ENCODE measurements at places on chromosomes 2 and 18. TPM values are rescaled to one million over a fixed set of nuclear protein-coding genes. Genes with fewer than 3 reads are reported as not detected.
A peak's percentile ranks its signal among the peaks of the same experiment; 100 is the strongest.

Gene PGAP1
- 3.1 TPM for total RNA-seq

DNA sequence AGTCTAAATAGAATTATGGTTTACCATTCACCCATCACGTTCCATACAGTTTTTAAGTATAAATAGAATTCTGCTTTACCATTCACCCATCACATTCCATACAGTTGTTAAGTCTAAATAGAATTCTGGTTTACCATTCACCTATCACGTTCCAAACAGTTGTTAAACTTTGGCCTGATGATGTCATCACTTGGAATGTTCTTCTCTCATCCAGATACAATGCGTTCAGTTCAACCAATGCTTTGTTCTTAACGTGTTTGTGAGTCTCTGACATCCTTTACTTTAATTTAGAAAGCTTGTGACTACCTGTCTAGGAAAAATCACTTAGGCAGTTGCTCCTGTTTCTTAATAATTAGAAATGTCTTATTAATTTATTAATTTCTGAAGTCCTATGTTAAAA lies 236.3 kb upstream of the RASGRP3 start:
- peak; percentile 45 for DNase-seq

DNA sequence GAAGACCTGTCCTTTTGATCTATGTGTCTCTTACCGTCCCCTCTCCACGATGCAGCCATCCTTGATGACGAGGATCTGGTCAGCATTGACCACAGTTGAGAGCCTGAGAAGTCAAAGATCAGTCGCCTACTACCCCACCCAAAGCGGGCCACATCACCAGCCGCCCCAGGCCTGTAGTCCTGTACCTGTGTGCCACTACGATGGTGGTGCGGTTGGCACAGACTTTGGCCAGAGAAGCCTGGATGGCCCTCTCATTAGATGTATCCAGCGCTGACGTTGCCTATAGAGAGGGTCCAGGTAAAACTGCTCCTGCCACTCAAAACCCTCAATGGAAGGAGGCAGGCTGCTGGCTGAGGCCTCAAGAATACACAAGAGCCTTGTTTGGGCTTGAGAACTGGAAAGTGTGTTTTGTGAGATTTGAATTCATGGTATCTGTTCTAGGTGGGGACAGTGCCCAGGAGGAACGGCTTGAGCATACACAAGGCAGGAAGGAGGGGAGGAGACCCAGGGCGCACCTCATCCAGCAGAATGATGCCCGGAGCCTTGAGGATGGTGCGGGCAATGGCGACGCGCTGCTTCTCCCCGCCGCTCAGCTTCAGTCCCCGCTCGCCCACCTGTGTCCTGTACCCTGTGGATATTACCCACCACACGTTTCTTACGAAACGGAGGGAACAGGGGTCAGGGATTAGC lies 3.8 kb downstream of the ZFAND2B start:
- no peak for DNase-seq

DNA sequence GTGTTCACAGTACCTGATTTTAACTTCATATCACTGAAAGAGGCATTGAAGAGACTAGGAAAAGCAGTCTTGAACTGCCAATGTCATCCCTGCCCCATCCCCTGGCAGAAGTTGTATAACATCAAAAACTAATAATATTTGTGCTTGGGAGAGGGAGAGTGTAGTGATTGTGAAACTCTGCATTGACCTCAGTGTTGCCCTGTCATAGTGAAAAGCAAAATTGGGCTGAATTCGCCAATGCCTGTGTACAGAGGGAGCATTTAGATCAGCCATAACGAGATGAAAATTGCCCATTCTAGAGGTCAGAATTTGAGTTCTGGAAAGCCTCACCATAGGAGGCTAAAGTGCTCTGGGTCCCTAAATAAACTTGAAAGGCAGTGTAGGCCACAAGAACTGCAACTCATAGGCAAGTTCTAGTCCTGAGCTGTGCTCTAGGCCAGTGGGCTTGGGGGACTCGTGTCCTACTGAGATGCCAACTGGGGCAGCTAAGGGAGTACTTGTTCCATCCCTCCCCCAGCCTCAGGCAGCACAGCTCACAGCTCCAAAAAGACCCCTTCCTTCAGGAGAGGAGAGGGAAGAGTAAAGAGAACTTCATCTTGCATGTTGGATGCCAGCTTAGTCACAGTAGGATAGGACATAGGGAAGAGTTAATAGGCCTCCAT lies 855.6 kb downstream of the TSN start:
- DNase-seq, result no peak

DNA sequence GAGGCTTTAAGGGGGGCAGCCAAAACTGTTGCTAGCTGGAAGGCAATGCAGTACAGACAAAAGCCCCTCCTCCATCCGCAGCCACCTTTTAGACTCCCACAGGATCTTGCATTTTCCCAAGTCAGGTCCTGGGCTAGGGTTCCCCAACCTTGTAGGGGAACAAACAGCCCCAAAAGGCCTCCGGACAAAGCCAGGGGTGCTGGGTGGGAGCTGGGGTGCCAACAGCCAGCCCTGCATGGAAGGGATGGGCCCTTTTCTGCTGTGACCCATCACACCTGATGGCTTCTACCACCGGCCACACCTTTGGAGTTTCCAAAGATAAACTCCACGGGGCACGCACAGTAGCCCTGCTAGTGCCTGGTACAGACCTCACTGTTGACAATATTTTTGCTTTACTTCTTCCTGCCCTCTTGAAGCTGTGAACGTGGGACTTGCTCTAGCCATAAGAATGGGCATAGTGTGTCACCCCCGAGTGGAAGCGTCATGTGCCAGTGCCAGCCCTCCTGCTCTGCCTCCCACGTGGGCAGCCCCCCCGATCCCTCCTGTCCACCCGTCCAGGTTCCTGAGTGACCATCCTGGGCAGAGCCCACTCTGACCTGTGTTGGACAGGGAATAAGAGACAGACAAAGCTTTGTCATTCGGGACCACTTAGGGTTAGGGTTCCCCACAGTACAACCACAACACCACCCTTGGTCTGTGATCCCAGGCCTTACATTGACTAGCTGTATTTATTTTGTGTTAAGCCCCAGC lies 18.8 kb downstream of the TUBB6 start:
- no peak for DNase-seq

DNA sequence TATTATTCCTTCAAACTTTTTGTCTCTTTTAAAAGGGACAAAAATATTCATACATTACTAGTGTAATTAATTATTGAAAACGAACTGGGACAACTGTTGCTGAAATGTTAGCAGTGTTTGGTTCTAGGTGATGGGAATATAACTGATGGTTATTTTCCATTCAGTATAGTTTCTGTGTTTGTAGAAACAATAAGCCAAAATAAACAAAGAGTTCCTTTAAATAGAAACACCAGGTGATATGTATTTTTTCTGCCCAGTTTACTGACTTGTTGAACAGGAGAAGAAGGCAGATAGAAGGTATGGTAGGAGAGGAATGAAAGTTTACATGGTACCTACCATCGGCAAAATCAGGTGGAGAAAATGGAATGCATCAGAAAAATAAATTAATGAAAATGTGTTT lies 74.2 kb downstream of the LYPD6B start:
- no peak for DNase-seq

DNA sequence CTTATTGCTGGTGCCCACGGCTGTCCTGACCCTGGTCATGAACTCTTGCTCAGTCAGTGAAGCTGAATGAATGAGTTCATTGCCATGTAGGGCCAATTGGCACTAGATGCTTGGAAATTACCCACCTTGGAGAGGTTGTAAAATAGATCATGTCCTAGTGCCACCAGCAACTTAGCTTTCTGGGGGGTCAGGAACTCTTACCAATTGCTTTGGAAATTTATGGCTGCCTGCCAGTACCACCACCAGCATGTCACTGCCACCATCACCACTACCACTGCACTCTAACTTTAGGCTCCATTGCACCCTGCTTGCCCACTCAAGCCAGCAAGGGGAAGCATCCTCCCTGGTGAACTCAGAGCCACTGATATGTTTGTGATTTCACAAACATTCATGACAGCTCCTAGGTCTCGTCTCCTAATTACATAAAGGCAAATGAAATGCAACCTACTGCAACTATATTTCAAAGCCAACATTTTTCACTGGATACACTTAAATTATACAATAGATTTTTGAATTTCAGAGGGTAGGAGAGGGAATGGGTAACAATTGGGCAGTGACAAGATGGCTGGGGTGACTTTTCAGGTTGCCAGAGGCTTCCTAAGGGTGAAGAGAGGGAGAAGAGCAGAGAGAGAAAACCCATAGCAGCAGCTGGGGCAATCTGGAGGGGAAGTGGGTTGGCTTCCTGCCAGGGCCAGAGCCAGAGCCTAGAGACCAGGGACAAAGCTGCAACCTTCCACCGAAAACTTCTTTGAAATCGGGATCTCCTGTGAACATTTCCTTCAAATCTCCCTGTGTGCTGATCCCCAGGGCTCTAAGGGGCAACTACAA lies 3.5 kb upstream of the EMILIN1 start:
- DNase-seq, result no peak

DNA sequence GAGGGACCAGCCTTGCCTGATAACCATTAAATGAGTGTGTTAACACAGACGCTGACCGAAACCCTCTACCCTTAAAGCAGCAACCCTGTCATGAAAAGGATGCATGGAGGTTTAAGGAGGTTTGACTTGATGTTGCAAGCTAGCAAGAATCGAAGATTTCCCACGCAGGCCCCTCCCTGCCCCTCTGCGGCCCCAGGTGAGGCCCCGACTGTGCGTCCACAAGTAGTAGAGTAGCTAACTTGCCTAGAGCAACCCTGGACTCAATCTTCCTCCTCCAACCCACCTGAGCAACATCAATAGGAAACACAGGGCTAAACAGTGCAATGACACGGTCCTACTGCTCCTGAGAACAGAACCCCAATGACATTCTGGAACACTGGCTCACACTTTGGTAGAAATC lies 150.1 kb downstream of the COL4A4 start:
- DNase-seq, result no peak

DNA sequence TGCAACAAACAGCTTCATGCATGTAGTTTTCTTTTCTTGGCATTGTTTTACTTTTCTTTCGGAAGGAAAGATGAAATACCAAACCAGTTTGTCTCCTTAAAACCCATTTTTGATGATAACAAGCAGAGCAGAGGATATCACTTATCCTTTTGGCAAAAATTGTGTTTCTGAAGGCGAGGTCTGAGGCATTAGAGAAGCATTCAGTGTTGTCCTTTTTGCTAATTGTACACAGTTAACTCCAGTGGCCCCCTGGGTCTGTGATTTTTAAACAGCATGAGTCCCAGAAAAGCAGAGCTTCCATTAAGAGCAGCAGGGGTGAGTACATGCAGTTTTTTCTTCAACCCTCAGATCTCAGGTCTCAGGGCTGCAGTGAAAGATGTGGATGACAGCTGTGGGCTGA lies 41.3 kb downstream of the TTC39C start:
- DNase-seq, result no peak
